ENCODE measurements at places on chromosomes 5 and 9.

GRCh38 chr9:20220286-20220685 is 402.0 kb downstream of the MLLT3 start:
- no peak for DNase-seq

DNA sequence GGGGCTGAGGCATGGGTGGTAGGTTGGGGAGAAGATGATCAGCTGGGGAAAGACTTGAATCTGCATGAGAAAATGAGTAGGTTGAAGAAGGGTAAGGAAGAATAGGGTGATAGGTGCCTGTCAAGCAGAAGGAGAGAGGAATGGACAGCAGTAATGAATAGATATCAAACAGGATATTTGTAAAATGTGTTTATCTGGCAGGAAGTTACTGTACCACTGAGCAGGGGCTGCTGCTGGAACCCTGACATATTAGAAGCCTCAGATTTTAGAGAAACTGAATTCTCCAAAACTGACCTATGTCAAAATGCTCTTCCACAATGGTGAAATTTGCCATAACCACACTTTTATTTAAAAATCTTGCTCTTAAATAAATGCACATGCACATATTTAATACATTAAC is 41.0 kb downstream of the CCDC192 start:
- DNase-seq = no peak

DNA sequence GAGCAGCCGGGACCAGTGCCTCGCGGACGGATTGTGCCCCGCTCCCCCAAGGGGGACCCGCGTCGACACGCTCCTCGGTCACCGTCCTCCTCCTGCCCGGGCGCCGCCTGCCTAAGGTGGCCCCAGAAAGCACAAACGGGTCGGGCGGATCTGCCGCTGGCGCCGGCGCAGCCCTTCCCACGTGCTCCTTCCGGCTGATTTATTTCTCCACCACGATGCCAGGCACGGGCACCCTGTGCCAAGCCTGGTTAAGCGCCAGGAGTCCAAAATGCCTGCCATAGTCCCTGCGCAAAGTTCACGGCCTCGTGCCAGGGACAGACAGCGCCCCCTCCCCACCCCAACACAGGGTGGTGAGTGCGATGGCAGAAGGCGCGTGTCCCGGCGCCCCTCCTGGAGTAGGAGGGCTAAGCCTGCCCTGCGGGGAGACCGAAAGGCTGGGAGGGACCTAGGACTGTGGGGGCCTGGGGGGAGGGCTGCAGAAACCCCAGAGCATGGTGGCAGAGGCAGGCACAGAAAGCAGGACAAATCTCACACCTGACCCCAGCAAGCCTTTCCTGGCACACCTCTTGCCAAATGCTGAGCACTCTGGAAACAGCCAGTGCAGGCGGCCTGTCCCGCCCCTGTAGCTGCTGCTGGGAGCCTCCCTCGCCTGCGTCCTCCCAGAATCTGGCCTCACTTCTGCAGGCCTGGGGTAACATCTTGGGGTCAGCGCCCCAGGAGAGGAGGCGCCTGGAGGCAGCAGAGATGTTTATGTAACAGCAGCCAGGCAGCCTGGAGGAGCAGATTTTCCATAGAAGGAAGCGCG is 1.1 kb upstream of the NOTCH1 start:
- peak; percentile 76 for DNase-seq

DNA sequence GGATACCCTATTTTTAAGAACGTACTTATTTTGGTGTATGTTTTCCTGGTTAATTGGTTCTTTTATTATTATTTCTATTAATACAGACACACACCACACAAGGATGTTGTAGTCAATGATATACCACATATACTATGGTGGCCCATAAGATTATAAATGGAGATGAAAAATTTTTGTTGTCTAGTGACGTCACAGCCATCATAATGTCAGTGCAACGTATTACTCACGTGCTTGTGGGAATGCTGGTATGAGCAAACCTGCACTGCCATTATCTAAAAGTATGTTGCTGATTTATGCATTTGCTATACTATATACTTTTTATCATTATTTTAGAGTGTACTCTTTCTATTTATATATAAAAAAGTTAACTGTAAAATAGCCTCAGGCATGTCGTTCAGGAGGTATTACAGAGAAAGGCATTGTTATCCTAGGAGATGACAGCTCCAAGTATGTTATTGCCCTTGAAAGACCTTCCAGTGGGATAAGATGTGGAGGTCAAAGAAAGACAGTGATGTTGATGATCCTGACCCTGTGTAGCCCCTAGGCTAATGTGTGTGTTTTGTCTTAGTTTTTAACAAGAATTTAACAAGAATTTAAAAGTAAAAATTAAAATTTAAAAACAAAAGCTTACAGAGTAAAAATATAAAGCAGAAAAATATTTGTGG is 65.6 kb upstream of the SGCD start:
- no peak for DNase-seq

GRCh38 chr9:130995086-130996011 is 13.6 kb upstream of the LAMC3 start:
- DNase-seq = peak; percentile 7

DNA sequence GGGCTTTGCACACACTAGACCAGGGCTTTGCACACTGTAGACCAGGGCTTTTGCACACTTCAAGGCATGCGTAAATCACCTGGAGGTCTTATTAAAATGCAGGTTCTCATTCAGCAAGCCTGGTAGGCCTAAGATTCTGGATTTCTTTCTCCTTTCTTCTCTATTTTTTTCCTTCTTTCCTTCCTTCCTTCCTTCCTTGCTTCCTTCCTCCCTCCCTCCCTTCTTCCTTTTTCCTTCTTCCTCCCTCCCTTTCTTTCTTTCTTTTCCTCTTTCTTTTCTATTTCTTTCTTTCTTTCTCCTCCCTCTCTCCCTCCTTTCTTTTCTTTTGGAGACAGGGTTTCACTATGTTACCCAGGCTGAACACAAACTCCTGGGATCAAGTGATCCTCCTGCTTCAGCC is 24.3 kb upstream of the CNOT6 start:
- no peak for DNase-seq

DNA sequence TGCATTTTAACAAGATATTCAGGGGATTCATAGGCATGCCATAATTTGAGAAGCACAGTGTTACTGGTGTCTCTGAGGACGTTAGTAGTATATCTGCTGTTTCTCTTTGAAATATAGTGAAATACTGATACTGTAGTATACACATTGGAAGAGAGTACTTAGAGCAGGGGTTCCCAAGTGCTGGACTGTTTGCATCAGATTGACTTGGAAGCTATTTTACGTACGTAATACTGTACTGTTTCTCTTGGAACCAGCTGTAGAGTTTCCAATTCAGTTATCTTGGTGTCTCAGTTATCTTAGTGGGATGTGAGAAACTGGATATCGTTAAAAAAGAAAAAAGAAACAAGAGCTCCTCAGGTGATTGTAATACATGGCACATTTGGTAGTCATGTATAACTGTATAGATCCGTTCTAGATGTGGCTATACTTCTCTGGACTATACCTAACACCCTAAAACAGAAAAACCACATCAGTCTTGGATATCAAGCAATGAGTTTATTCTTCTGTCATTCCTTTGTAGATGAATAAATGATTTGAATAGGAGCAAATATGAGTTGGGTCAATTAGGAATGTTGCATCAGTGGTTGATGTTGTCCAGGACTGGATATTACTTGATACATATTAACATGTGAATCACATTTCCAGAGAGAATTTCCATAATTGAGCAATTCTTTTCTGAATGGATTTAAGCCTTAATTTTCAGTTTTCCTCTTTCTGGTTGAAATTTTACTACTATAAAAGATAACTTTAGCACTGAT is 33.4 kb downstream of the PRRC1 start:
- DNase-seq = no peak

GRCh38 chr9:33233626-33234342 is 6.2 kb upstream of the SPINK4 start:
- no peak for DNase-seq

GRCh38 chr9:126058011-126058531 is 268.6 kb upstream of the MVB12B start:
- no peak for DNase-seq

GRCh38 chr9:18114559-18115475 is 359.1 kb upstream of the ADAMTSL1 start:
- no peak for DNase-seq

DNA sequence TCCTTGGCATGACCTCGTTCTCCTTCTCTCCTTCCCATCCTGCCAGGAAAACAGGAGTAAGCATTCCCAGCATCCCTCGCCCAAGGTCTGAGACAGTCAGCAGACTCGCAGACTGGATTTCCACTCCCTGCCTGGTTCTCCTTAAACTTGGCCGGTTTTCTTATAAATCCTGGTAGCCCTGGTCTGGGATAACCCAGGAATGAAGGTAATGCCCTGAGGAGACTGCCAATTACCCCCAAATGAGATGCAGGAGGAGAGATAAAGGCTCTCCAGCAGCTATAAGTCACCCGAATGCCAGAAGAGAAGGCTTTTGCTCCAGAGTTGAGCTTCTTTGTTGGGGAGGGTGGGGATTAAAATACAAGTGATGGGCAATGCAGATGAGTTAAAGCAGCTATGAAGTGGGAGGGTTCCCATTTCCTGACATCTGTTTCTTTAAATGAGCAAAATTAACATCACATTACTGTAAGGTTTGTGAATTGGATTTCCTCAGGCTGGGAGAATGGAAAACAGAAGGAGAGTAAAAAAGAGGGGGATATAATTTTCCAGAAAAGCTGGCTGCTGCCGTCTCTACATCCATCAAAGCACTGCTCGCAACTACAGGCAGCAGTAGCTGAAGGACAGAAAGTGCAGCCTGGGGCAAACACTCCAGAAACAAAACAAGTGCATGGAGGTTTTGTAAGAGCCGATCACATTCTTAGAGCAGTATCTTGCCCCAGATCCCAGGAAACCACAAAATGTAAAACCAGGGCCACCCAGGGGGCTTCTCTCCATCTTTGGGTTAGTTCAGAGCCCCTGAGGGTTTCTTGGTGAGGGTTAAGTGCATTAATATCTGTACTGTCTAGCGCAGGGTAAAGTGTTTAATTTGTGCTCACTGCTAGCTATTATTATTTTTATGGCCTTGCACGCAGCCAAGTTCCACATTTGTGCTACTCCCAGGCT is 177.6 kb upstream of the PANK3 start:
- DNase-seq = no peak

GRCh38 chr5:15571081-15571480 is 71.1 kb downstream of the FBXL7 start:
- DNase-seq = no peak

DNA sequence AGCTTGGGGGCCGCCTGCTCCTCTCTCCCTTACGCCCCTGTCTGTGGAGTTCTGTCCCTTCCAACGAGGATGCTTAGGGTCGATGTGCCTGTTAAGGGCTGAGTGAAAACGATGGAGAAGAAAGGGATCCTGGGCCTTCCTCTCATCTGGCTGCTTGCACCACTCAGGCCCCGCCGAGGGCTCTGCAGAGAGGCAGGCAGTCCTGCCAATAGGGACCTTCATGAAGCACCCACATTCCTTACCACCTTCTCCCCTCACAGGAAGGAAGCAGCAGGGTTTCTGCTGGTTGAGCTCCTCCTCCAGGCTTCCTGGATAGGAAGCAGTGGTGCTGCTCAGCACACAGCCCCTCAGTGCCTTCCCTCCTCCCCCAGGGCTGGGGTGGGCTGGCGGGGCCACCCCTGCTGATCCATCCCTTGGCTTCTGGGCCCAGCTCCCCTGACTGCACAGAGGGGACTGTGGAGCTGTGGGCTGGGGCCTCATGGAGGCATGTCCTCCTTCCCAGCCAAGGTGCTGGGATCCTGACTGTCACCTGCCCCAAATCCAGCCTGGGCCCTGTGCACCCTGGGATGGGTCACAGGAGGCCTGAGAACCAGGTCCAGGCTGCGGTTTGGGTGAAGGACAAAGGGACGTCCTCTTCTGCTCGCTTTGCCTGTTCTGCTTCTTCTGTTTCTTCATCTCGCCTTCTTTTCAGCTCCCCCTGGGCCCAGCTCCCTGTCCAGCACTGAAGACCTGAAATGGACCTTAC is 50.5 kb downstream of the AHRR start:
- DNase-seq = no peak

- DNase-seq = no peak
Observed at GRCh38 chr5:9776525-9776924, 146.4 kb upstream of the TAS2R1 start.

DNA sequence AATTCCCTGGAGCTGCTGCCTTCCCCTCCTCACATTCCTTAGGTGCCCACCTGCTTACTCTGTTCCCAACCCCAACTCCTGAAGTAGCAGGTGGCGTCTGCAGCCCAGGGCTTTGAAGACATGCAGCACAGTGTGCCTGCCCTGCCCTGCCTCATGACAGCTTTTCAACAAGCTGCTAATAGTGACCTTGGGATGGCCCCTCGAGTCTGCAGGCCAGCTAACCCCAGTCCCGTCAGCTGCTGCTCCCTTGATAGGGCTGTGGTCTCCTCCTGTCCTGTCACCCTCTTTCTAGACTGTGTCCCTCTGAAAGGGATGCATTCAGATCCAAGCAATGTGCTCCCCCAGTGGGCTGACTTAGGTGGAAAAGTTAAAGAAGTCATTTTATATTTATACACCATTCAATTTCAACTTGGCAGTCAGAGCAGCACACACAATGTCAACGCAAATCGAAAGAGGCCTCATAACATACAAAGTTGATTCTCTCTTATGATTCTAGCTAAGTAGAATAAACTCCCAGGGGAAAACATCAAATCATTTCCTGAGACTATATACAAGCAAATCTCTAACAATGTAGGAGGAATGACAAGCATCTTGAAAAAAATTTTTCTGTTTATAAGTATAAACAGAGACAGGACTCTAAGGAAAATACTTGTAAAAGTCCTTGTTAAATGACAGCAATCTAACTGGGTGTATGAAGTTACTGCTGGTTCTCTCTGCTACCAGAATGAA is 37.9 kb downstream of the ADRB2 start:
- no peak for DNase-seq

DNA sequence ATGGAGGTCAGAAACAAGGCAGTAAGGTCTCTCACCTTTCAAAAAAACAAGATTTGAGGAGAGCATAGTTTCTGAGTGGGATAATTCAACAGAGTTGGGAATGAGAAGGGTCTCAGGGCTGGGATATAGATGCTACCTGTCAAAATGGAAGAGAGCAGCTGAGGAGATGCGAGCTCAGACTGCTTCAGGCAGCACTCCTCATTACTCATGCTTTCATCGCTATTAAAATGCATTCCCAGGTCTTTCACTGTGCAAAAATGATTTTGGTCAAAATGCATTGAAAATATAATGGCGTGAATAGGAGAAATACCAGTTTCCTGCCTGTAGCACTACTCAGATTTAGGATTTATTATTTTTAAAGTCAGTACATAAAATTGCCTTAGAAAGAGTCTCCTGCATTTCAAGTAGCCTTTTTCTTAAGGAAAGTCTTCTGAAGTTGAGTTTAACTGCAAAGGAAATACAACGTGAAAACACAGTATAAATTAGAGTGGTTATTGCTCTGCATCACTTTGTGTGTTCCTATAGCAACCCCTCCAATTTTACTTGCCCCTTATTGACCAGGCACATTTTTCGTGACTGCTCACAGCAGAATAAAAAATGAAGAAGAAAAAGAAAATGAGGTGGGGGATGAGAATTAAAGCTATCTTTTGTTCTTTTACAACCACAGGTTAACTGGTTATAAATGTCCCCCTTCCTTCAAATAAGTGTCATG is 724.8 kb upstream of the SEMA6A start:
- no peak for DNase-seq

- no peak for DNase-seq
Observed at GRCh38 chr5:115050866-115051265, 118.8 kb downstream of the TRIM36 start.

GRCh38 chr5:34486160-34486848 is 169.8 kb upstream of the RAI14 start:
- peak; percentile 78 for DNase-seq

GRCh38 chr5:26645659-26646058 is 392.7 kb downstream of the CDH9 start:
- no peak for DNase-seq

- no peak for DNase-seq
Observed at GRCh38 chr5:53087621-53088121, 21.9 kb downstream of the MOCS2 start.

GRCh38 chr5:111755942-111756381 is 1.0 kb downstream of the NREP start:
- DNase-seq = no peak

All from CD4-positive, alpha-beta T cell treated with Interleukin-17A for 4 hours (primary cell).